Psoas muscle (tissue), 8 donors: ENCODE measurements at places on chromosomes 1 and 21. TPM values are rescaled to one million over a fixed set of nuclear protein-coding genes. Genes with fewer than 3 reads are reported as not detected.
A peak's percentile ranks its signal among the peaks of the same experiment; 100 is the strongest.

- H3K4me1 ChIP-seq = peaks cover 58% of the 10 kb centered on the region
- no peaks in the 10 kb centered on the region for H3K36me3 ChIP-seq
- H3K27ac ChIP-seq = peak overlapping the region; percentile 88
- no peak overlapping the region for H3K4me3 ChIP-seq
- H3K27me3 ChIP-seq = no peaks in the 10 kb centered on the region
- DNase-seq = no peak
These were observed 98.6 kb upstream of the JUN start for GRCh38 chr1:58882322-58882948.

DNA sequence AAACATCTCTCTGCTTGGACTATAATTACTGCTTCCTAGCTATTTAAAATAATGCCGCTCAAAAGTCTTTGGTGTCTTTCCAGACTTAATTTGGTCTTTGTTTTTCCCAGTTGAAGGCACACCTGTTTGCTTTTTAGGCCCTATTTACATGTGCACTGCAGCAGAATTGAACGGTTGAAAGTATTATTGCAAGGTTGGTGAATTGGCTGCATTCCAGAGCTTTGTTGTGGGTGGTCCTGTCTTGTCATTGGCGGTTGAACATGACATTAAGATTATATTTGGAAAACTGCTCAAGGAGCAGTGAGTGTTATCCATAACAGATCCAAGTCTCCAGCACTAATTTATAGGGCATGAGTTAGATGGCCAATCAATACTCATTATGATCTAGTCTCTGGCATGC is 656.3 kb downstream of the PTPRC start:
- H3K27ac ChIP-seq = no peak overlapping the region
- H3K36me3 ChIP-seq = no peaks in the 10 kb centered on the region
- DNase-seq = no peak

DNA sequence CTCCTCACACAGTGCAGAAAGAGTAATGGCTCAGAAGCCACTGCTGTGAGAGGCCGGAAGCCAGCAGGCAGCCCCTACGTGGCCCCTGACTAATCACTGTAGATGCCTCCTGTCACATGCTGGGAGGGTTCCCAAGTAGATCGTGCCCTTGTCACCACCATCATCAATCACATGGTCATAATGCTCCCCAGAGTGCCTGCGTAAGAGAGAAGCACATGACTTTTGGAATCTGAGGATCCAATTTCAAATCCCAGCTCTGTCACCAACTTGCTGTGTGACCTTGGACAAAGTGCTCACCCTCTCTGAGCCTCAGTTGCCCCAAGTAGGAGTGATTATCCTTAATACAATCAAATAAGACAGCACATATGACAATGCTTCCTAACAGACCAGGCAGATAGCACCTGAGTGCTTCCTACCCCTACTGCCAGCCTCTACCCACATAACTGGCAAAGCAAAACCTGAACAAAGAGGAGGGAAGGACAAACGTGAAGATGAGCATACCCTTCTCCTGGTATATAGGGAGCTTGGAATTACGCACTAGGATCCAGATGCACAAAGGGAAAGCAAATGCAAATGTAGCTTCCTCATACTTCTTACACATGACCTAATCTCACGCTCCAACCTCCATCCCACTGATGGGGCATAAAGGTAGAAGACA is 65.7 kb downstream of the SDC3 start:
- no peak overlapping the region for H3K4me3 ChIP-seq
- H3K27me3 ChIP-seq = peaks cover 26% of the 10 kb centered on the region
- no peaks in the 10 kb centered on the region for H3K36me3 ChIP-seq

GRCh38 chr1:231807541-231807940 is 181.0 kb downstream of the DISC1 start:
- no peaks in the 10 kb centered on the region for H3K4me1 ChIP-seq
- H3K27me3 ChIP-seq = no peaks in the 10 kb centered on the region
- no peak for DNase-seq
- H3K36me3 ChIP-seq = no peaks in the 10 kb centered on the region

DNA sequence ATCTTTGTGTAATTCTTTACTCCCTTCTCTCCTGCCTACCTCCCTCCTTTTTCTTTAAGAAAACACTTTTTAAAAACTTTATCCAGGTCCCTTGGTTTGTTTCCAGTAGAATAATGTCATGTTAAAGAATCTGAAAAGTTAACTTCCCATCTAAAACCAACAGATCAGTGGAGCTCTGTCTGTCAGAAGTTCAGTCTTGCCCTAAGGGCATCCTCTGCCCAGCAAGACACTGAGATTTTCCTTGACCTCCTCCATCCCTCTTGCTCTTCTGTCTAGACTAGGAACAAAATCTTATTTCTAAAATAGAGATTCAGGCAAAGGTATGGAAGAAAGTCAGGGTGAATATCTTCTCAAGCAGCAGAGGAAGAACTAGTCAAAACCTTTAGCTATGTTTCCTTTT is 5.7 kb upstream of the GNL2 start:
- H3K4me1 ChIP-seq = peaks cover 3% of the 10 kb centered on the region
- H3K36me3 ChIP-seq = no peaks in the 10 kb centered on the region
- H3K4me3 ChIP-seq = no peak overlapping the region
- no peak overlapping the region for H3K27ac ChIP-seq
- DNase-seq = no peak

DNA sequence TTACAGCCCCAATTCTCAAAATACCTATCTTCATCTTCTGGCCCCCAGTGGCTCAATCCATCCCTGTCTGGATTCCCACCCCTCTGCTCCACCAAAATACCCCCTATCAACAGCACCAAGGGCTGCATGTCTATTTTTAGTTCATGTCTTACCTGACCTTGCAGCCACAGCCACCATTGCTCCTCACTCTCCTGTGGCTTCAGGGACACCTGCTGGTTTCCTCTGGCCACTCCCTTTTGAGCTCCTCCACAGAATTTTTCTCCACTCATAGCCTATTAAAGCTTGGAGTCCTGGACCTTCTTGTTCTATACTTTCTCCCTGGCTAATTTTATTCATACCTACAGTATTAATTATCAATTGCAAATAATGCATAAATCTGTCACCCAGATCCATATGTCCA is 125.3 kb upstream of the NGF start:
- H3K4me3 ChIP-seq = no peak overlapping the region
- no peak overlapping the region for H3K27ac ChIP-seq
- H3K27me3 ChIP-seq = no peaks in the 10 kb centered on the region
- no peaks in the 10 kb centered on the region for H3K36me3 ChIP-seq
- H3K4me1 ChIP-seq = no peaks in the 10 kb centered on the region

KCNK2 gene
- total RNA-seq = 1.4 TPM

- no peak overlapping the region for H3K4me3 ChIP-seq
- no peaks in the 10 kb centered on the region for H3K36me3 ChIP-seq
- H3K27me3 ChIP-seq = no peaks in the 10 kb centered on the region
These were observed 7.6 kb upstream of the LBR start for GRCh38 chr1:225435487-225435886.

DNA sequence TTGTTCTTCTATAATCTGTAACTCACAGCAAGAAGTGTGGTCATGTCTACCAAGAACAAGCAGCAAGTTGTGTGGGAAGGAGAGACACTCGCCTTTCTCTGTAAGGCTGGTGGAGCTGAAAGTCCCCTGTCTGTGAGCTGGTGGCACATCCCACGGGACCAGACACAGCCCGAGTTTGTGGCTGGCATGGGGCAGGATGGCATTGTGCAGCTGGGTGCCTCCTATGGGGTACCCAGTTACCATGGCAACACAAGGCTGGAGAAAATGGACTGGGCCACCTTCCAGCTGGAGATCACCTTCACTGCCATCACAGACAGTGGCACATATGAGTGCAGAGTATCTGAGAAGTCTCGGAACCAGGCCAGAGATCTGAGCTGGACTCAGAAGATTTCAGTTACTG is 15.5 kb downstream of the CD101 start:
- no peak overlapping the region for H3K27ac ChIP-seq
- H3K4me1 ChIP-seq = no peaks in the 10 kb centered on the region
- DNase-seq = no peak

TPR gene
- total RNA-seq = 48.0 TPM

TAF13 gene
- total RNA-seq = 68.8 TPM

NADK gene
- 19.1 TPM for total RNA-seq

GRCh38 chr1:27542463-27543273 is 52.7 kb upstream of the WASF2 start:
- no peak overlapping the region for H3K4me3 ChIP-seq
- peaks cover 93% of the 10 kb centered on the region for H3K4me1 ChIP-seq
- no peaks in the 10 kb centered on the region for H3K27me3 ChIP-seq
- DNase-seq = peak; percentile 79
- peak overlapping the region; percentile 95 for H3K27ac ChIP-seq

DNA sequence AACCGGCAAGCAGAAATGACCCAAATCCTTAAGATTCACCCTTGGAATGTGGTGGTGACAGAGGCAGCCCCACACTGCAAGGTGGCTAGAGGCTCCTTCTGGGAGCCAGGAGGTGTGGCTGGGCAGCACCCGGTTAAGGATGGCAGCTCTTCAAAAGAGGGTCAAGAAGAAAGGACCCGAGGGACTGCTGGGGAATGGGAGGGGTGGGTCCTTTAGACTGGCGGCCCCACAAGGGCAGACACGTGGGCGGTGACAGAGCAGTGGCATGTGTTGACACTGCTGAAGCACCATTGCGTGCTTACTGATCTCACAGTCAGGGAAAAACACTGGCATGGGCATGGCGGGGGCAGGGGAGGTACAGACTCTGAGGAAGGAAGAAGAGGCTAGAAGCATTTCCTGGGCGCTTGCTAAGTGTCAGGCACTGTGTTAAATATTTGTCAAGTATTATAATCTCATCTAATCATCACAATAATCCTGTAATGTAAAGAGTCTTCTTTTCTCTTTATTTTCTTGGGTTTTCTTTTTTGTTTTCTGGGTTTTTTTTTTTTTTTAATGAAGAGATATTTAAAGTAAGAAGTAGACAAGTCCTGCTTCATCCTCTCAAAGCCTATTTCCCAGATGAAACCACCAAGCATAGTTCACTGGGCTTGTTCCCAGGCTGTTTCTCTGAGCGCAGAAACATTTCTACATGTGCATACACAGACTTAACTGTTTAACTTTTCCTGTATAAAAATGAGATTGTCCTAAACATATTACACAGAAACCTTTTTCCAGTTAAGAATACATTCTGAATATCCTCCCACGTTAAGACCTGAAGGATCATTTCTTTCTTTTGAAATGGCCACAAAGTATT is 165.8 kb upstream of the EDN2 start:
- DNase-seq = no peak
- no peak overlapping the region for H3K4me3 ChIP-seq
- no peaks in the 10 kb centered on the region for H3K27me3 ChIP-seq
- H3K4me1 ChIP-seq = peaks cover 9% of the 10 kb centered on the region
- H3K36me3 ChIP-seq = no peaks in the 10 kb centered on the region
- H3K27ac ChIP-seq = no peak overlapping the region

GRCh38 chr1:214439352-214440119 is 111.9 kb downstream of the PTPN14 start:
- peak overlapping the region; percentile 91 for H3K27ac ChIP-seq
- DNase-seq = no peak
- peaks cover 53% of the 10 kb centered on the region for H3K4me1 ChIP-seq
- H3K27me3 ChIP-seq = no peaks in the 10 kb centered on the region
- H3K4me3 ChIP-seq = peak overlapping the region; percentile 46

DNA sequence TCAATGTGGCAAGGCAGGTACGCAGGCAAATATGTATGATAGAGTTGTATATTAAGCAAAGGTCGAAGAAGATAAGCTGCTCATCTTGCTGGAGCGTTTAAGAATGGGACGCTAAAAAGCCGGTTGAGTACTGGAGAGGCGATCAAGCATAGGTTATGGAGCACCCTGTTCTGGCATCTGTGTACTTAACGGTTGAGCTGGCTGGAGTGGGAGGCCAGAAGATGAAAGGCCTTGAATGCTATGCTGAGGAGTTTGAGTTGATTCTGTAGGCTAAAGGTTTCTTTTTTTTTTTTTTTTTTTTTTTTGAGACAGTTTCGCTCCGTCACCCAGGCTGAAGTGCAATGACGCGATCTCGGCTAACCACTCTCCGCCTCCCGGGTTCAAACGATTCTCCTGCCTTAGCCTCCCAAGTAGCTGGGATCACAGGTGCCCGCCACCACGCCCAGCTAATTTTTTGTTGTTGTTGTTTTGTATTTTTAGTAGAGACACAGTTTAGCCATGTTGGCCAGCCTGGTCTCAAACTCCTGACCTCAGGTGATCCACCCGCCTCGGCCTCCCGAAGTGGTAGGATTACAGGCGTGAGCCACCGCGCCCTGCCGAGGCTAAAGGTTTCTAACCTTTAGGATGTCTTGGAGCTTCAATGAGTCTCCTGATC is 850 bp upstream of the KHDC4 start:
- peaks cover 37% of the 10 kb centered on the region for H3K36me3 ChIP-seq
- peak overlapping the region; percentile 97 for H3K27ac ChIP-seq
- H3K27me3 ChIP-seq = no peaks in the 10 kb centered on the region
- no peak for DNase-seq

DNA sequence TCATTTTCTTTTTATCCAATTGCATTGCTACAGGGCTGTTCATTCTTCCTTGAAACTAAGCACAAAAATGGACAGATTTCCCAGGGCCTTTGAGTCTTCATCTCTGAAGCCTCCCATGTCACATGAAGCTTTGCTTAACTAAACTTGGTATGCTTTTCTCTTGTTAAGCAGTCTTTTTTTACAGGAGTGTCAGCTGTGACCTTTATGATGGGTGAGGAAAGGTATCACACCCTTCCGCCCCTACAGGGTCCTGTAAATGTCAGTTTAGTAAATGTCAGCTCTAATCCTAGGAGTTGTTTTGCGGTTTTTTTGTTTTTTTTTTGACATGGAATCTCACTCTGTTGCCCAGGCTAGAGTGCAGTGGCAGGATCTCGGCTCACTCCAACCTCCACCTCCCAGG is 2.6 kb upstream of the AGTRAP start:
- no peak overlapping the region for H3K27ac ChIP-seq
- no peaks in the 10 kb centered on the region for H3K36me3 ChIP-seq
- H3K27me3 ChIP-seq = no peaks in the 10 kb centered on the region

CD1B gene
- total RNA-seq = not detected

DNA sequence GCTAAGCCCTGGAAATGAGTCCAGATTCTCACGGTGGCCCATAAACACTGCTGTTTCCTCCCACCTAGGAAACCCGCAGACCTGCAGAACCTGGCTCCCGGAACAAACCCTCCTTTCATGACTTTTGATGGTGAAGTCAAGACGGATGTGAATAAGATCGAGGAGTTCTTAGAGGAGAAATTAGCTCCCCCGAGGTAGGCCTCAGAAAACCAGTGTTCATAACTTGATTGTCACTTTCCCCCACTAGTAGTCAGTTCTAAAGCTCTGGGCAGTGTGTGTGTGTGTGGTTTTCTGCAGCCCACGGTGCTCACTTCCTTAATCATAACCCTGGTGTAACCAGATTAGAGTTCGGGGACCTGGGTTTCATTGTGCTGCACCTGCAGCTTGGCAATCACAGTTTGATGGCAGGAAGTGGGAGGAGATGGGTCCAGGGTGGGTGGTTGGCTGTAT is 39.1 kb downstream of the CLIC6 start:
- no peaks in the 10 kb centered on the region for H3K4me1 ChIP-seq
- no peak for DNase-seq
- peaks cover 2% of the 10 kb centered on the region for H3K27me3 ChIP-seq
- no peak overlapping the region for H3K27ac ChIP-seq
